ENCODE measurements at places on chromosomes 6 and 20. TPM values are rescaled to one million over a fixed set of nuclear protein-coding genes. Genes with fewer than 3 reads are reported as not detected.

CCN6 gene
- not detected for total RNA-seq

ARMH2 gene
- total RNA-seq: not detected

NKAIN4 gene
- not detected for total RNA-seq

MAP1LC3A gene
- total RNA-seq: 15.8 TPM

PLCB4 gene
- 1.6 TPM for total RNA-seq

ADAM33 gene
- 0.76 TPM for total RNA-seq

SLC2A10 gene
- 13.3 TPM for total RNA-seq

All from epithelial cell of umbilical artery (primary cell).